Activated CD8-positive, alpha-beta memory T cell treated with anti-CD3 and anti-CD28 coated beads for 1 hour (primary cell): ENCODE measurements at places on chromosomes 2 and 18.

DNA sequence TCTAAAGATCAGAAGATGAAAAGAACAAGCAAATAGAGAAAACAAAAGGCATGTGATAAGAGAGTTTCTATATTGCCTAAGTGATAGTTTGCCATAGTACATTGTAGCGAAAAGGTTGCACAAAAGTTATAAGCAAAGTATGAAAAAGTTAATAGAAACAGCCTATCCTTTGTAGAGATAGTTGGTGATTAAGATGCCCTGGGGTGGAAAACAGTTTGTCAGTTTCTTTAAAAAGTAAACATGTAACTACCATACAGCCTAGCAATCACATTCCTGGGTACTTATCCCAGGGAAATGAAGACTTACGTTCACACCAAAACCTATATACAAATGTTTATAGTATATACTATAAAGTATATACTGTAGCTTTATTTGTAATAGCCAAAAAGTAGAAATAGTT, 16.9 kb upstream of the DAPL1 start:
- DNase-seq = no peak

- DNase-seq = no peak
Observed at GRCh38 chr2:54503192-54503591, 47.1 kb downstream of the SPTBN1 start.

DNA sequence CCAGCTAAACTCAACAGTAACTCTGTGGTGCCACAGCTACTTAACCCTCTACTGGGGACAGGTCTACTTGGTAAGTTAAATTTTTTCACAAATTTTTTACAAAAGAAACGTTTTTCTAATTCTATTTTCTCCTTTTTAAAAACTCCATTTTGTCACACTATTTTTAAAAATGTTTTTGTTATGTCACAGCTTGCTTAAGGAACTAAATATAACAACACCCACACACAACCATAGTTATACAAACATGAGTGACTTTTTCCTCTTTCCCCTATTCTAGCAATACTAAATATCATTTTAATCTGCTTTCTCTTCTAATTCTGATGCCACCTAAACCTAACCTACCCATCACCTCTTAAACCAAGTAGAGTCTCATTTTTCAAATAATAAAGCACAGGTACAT, 160.5 kb upstream of the EPC2 start:
- DNase-seq = no peak

GRCh38 chr2:28902584-28902983, 8.1 kb downstream of the WDR43 start:
- no peak for DNase-seq

- no peak for DNase-seq
Observed at GRCh38 chr2:63052411-63053080, 1.9 kb downstream of the OTX1 start.

DNA sequence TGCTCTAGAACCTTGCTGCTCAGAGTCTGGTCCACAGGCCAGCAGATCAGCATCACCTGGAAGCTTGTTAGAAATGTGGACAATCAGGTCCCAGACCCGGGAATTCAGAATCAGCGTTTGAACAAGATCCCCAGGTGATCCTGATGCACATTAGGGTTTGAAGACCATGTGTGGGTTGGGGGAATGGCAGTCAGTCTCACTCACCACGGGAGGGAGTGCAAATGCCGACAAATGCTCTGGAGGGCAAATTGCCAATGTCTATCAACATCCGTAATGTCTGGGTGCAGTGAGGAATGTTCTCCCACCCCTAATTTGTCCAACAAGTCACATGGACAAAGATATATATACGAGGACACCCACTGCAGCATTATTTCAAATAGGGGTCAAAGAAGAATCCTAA, 34.5 kb downstream of the INPP5D start:
- no peak for DNase-seq

DNA sequence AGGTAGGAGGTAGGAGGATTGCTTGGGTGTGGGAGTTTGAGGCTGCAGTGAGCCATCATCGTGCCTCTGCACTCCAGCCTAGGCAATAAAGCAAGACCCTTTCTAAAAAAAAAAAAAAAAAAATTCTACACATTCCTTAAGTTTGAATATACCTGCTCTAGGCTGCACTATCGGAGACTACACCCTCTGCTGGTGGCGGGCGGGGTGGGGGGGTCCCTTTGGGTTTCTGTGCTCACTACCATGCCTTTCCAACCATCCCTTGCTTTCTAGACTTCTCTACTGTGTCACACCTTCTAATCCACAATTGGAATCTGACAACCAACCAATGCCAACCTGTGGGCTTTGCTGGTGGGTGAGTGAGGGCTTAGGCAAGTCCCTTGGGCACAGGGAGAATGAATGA, 34.7 kb upstream of the FAM136A start:
- DNase-seq = no peak

GRCh38 chr2:237457388-237457941, 29.6 kb upstream of the MLPH start:
- DNase-seq = no peak

DNA sequence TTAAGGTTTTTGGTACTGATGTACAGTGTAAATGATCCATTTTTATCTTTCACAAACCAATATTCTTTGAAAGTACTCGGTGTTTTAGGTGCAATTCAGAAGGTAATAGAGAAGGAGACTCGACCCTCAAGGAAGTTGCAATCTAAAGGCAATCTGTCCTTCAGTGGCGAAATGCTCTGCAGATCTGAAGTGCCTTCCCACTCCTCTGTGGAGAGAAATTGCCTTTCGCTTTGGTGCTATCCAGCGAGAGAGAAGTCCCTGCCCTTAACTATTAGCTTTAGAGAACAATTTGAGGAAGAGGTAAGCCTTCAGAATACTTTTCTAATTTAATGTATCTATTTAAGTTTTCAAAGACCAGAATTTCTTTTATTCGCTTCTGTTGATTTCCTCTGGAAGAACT, 371.8 kb upstream of the FANCL start:
- DNase-seq = no peak

- DNase-seq = no peak
Observed at GRCh38 chr2:190180313-190181122, 118.0 kb upstream of the MSTN start.
